Stimulated activated CD8-positive, alpha-beta memory T cell treated with anti-CD3 and anti-CD28 coated beads, Interleukin-2, amount 100 ng/mL, for 48 hours (primary cell): ENCODE measurements at places on chromosomes 6 and 20.

DNA sequence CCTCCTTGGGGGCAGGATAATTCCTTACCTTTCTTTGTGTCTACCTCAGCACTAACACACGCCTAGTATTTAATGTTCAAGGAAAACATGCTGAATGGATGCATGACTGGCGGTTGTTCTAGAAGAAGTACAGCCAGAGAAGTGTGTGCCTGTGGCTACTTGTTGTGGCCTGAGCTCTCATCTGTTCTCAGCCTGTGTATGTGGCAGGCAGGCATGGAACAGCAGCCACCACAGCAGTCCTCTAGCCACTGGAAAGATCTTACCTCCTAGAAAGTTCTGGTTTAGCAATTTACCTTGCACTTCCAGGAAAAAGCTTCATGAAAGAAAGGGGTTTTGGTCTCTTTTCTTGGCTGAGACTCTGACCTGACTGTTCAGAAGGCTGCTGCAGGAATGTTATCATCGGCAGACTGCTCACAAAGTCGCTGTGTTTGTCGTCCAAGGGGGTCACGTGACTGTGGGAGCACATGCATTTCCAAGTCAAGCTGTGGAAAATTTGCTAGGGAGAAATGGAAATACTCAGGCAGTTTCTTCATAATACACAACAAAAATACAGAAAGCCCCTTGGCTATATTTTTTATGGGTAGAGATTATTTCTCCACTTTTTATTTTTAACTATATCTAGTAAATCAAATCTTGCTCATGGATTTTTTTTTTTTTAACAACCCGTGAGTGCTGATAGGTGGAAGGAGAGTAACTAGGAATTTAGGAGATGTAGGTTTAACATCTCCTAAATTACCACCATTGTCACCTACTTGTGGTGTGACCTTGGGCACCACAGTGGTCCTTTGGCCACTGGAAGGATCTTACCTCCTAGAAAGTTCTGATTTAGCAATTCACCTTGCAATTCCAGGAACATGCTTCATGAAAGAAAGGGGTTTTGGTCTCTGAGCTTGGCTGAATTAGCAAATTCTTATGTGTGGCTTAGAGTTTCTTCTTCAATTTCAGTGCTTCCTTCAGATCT, 110.8 kb upstream of the GPR6 start:
- no peak for DNase-seq

GRCh38 chr6:114090626-114091025, 119.7 kb upstream of the HDAC2 start:
- no peak for DNase-seq

GRCh38 chr6:160088784-160089533, 32.7 kb upstream of the SLC22A1 start:
- DNase-seq = no peak

DNA sequence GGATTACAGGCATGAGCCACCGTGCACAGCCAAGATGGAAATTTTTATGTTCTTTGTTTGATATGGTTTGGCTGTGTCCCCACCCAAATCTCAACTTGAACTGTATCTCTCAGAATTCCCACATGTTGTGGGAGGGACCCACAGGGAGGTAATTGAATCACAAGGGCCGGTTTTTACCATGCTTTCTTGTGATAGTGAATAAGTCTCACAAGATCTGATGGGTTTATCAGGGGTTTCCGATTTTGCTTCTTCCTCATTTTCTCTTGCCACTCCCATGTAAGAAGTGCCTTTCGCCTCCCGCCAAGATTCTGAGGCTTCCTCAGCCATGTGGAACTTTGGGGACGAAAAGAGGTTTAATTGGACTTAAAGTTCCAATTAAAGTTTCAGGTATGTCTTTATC, 14.6 kb downstream of the EEF1A1 start:
- no peak for DNase-seq

GRCh38 chr6:72286911-72287311, 335.0 kb upstream of the KCNQ5 start:
- DNase-seq = no peak

GRCh38 chr20:59435518-59435917, 135.1 kb downstream of the EDN3 start:
- no peak for DNase-seq

DNA sequence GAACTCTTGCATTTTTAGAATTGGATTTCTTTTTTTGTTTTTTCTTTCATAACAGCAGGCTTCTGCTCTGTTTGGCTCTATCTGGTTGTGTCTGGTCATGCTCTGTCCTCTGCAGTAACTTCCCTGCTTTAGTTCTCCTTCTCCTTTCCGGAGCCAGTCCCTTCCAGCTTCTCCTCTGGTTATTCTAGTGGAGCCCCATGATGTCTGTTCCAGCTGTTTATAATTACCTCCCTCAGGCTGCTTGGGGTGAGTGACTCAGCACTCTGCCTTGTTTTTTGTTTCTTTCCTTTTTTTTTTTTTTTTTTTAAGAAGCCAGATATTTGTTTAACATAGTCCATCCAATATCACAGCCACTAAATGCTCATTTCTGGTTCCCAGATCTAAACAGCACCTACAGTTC, 409.6 kb downstream of the MAFB start:
- DNase-seq = no peak
